ENCODE measurements at places on chromosomes 1 and 21. TPM values are rescaled to one million over a fixed set of nuclear protein-coding genes. Genes with fewer than 3 reads are reported as not detected.

The SPRR2G gene
- total RNA-seq: not detected

The KIF14 gene
- total RNA-seq: 2.0 TPM

The OR10J1 gene
- total RNA-seq: not detected

The LIN9 gene
- total RNA-seq: 0.82 TPM

The SMCP gene
- total RNA-seq: 0.35 TPM

The MFAP2 gene
- 79.5 TPM for total RNA-seq

The AADACL3 gene
- not detected for total RNA-seq

The DNASE2B gene
- total RNA-seq: not detected

The UBL4B gene
- not detected for total RNA-seq

The FALEC gene
- total RNA-seq: 0.70 TPM

The IL22RA1 gene
- not detected for total RNA-seq

The EXO1 gene
- 2.5 TPM for total RNA-seq

The LRRC71 gene
- not detected for total RNA-seq

Data from smooth muscle cell of the coronary artery (primary cell).